Activated naive CD8-positive, alpha-beta T cell treated with anti-CD3 and anti-CD28 coated beads, Interleukin-2, amount 10 ng/mL, durations not matched to agents 7 days and 5 days (primary cell): ENCODE measurements at places on chromosomes 4 and X. TPM values are rescaled to one million over a fixed set of nuclear protein-coding genes. Genes with fewer than 3 reads are reported as not detected.

DNA sequence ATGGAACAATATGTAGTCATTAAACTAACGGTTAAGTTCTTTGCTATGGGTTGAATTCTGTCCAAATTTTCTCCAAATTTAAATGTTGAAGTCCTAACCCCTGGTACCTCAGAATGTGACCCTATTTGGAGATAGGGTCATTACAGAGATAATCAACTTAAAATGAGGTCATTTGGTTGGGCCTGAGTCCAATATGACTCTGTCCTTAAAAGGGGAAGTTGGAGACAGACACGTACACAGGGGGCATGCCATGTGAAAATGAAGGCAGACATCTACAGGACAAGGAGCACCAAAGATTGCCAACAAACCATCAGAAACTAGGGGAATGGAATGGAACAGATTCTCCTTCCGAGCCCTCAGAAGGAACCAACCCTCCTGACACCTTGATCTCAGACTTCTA, 492.0 kb upstream of the FTHL17 start:
- no peak for DNase-seq

Gene JCHAIN
- 0.60 TPM for total RNA-seq

GRCh38 chrX:93673869-93674271, at the start of gene FAM133A:
Gene FAM133A, plus strand, starts transcription at chrX:93674206. Its CDS starts 35,214 bp downstream, at chrX:93709420.
- no peak for DNase-seq

GRCh38 chrX:40644176-40644575, 3.2 kb downstream of the CXorf38 start:
- DNase-seq, result no peak
